ENCODE measurements at places on chromosomes 12 and 14. TPM values are rescaled to one million over a fixed set of nuclear protein-coding genes. Genes with fewer than 3 reads are reported as not detected.
A peak's percentile ranks its signal among the peaks of the same experiment; 100 is the strongest.

The LGR5 gene
- total RNA-seq = under 0.01 TPM

GRCh38 chr12:57461276-57461916 is 1.8 kb downstream of the GLI1 start:
- peak; percentile 61 for DNase-seq

DNA sequence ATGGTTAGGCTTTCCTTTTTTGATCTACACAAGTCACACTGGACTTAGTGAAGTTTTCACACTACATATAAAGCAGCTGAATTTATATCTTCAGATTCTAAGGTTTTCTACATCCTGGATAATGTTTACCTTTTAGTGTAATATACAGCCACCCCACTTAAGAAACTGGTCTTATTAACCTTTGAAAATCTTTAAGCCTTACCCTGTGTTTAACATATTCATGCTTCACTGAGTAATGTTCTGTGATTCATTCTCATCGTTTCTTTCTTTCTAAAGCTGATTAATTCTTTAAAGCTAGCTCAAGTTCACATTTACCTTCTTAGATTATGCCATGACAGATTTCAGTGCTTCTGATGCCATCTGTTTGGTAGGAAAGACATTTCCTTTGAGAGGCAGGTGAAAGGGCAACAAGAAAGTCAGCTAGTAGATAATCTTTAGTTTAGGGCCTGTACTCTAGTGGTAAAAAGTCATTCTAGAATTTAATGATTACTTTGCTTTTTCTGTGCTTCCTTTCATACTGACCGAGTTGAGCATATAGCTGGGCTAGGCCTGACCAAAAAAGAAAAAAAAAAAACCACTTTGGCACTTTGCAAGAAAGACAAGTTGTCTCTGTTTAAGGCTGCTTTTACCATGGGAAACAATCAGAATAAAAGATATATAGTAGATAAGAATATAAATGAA is 690.9 kb upstream of the FBXO33 start:
- DNase-seq = no peak

- DNase-seq = no peak
Measured at GRCh38 chr14:67725171-67725570, 23.5 kb downstream of the RDH12 start.

GRCh38 chr12:112321245-112321644 is 61.0 kb downstream of the HECTD4 start:
- DNase-seq = no peak

GRCh38 chr14:20438664-20439063 is 2.7 kb upstream of the KLHL33 start:
- no peak for DNase-seq

DNA sequence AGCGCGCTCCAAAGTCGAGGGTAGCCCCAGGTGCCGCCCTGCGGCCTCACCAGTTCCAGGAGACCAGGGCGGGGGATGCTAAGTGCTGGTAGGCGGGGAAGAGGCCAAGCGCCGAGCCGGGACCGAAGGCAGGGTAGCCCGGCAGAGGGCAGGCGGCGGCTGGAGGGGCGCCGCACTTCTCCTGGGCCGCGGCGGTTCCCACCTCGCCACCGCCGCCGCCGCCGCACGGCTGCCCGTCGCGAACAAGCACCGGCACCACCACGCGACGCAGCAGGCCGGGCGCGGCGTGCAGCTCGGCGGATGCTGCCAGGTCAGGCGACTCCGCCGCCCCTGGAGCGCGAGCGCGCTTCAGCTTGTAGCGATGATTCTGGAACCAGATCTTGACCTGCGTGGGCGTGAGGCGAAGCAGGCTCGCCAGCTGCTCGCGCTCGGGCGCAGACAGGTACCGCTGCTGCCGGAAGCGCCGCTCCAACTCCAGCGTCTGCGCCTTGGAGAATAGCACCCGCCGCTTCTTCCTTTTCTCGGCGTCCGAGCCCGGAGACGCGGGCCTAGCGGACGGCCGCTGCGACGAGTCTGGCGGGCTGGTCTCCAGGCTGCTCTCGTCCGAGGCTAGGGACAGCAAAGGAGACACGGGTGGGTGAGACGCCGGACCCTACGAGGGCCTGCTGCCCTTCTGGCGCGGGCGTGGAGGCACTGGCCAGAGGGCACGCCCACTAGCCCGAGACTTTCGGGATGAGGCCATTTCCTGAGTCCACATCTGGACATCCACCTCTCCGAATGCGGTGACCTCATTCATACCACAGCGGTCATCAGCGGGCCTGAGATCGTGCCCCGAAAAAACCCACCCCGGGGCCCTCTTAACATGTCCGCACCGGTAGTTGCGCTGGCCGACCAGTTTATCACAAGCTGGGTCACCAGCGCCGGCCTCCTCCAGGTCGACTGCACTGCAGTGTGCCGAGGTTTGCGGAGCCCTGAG is 1.3 kb downstream of the NKX2-8 start:
- peak; percentile 47 for DNase-seq

DNA sequence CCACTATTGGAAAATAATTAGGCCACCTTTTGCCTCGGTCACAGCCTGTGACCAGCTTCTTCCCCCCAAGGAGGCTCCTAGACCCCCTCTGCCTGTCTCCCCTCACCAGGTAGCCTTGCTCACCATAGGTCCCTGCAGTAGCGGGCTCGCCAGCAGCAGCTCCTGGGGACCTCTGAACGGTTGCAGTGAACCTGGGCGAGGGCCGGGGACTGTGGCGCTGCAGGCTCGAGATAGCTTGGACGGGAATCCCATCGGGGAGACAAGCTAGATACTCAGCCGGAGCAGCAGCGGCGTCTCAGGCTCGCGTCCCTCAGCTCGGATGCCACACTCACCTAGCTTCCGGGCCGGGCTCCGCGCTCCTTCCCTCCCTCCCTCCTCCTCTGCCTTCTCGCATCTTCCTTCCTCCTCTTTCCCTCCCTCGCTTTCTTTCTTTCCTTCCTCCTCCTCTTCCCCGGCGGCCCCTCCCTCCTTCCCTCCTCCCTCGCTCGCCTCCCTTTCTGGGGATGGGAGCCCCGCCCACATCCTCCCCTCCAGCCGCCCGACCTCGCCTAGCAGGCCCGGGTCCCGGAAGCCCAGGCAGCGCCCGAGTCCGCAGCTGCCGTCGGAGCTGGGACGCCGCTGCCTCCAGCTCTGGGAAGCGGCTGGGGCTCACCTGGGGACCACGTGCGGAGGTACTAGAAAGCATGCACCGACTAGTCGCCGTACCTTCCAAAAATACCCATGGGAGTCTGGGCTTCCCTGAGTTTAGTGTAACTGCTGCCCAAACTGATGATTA is at the start of gene BMP4:
Gene BMP4, minus strand, starts transcription at position 399 of the 775 bp plus-strand sequence. CDS start 4,603 bp downstream, outside the sequence.
- no peak for DNase-seq

DNA sequence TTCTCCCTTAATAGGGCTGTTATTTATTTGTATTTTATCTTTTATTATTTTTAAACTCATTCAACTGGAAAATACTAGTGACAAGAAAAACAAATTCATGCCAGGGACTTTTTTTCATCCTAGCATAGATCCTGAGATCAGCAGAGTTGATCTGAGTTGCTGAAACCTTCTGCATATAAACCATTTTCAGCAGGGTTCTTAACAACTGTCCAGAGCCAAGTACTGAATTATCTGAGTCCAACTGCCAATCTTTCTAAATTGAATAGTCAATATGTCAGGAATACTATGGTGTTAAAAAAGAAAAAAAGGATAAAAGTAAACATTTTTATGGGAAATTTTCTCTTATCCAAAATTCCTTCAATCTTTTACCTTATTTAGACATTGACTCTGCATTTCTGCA is 28.6 kb downstream of the CDC42BPB start:
- no peak for DNase-seq

The OASL gene
- not detected for total RNA-seq

DNA sequence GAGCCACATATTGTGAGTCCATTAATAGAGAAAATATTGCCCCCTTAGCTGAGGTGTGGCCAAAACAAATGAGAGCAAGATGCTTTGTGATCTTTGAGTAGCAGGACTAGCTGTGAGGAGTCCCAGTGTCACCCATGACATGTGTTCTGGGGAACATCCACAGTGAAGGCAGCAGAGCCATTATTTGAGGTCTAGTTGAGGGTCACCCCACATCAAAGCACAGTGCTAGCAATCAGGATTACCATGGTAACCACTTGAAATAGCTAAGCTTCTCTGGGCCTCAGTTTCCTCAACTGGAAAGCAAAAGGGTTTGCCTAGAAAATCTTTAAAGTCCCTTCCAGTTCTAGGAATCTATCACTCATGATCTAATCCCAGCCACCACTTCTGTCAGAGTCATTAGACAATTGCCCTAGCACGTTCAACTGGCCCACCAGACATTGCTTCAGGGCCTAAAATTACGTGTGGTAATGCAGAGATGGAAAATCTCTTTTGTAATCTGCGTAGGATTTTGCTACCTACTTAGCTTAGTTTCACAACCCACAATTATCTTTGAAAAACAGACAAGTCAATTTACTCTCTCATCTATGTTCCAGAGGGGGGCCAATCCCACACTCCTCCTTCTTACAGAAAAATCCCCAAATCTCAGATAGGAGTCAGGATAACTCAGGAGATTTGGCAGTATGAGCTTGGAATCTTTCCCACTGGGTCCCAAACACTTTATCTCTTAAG is 251.2 kb upstream of the EGLN3 start:
- no peak for DNase-seq

DNA sequence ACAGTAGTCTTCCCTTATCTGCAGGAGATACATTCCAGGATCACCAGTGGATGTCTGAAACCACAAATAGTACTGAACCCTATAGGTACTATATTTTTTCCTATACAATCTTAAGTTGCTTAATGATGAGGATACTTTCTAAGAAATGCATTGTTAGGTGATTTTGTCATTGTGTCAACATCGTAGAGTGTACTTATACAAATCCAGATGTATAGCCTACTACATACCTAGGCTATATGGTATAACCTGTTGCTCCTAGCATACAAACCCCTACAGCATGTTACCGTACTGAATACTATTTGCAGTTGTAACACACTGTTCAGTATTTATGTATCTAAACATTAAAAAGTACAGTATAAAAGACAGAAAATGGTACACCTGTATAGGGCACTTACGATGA is 165.9 kb downstream of the SLC35F4 start:
- no peak for DNase-seq

GRCh38 chr14:35355981-35356841 is 48.3 kb downstream of the NFKBIA start:
- no peak for DNase-seq

- DNase-seq = no peak
Measured at GRCh38 chr14:105602243-105602750, 75.9 kb downstream of the TMEM121 start.

GRCh38 chr12:53381731-53382630 is 2.0 kb downstream of the SP1 start:
- no peak for DNase-seq

GRCh38 chr14:52052288-52052943 is 16.4 kb downstream of the NID2 start:
- DNase-seq = no peak

The OXA1L gene
- 28.9 TPM for total RNA-seq

The CCDC177 gene
- total RNA-seq = 4.5 TPM

GRCh38 chr12:94676031-94676641 is 25.8 kb upstream of the TMCC3 start:
- no peak for DNase-seq

- DNase-seq = no peak
Measured at GRCh38 chr14:20002319-20002718, 356 bp downstream of the OR4Q2 start.

- no peak for DNase-seq
Measured at GRCh38 chr12:116892349-116893140, 11.3 kb upstream of the HRK start.

- no peak for DNase-seq
Measured at GRCh38 chr12:71878208-71878607, 38.6 kb downstream of the TBC1D15 start.

- no peak for DNase-seq
Measured at GRCh38 chr12:15307079-15307478, 15.2 kb upstream of the PTPRO start.

DNA sequence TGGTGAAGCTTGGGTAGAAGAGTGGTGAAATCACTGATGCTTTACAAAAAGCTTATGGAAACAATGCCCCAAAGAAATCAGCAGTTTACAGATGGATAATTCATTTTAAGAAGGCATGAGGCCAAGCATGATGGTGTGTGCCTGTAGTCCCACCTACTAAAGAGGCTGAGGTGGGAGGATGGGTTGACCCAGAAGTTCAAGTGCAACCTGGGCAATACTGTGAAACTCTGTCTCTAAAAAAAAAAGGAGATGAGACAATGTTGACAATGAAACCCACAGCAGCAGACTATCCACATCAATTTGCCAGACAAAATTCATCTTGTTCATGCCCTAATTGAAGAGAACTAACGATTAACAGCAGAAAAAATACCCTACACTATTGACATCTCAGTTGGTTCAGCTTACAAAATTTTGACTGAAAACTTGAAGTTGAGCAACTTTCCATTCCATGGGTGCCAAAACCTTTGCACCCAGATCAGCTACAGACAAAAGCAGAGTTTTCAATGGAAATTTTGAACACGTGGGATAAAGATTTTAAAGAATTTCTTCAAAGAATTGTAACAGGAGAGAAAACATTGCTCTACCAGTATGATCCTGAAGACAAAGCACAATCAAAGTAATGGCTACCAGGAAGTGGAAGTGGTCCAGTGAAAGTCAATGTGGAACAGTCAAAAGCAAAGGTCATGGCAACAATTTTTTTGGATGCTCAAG is 26.7 kb downstream of the BTG1 start:
- no peak for DNase-seq

DNA sequence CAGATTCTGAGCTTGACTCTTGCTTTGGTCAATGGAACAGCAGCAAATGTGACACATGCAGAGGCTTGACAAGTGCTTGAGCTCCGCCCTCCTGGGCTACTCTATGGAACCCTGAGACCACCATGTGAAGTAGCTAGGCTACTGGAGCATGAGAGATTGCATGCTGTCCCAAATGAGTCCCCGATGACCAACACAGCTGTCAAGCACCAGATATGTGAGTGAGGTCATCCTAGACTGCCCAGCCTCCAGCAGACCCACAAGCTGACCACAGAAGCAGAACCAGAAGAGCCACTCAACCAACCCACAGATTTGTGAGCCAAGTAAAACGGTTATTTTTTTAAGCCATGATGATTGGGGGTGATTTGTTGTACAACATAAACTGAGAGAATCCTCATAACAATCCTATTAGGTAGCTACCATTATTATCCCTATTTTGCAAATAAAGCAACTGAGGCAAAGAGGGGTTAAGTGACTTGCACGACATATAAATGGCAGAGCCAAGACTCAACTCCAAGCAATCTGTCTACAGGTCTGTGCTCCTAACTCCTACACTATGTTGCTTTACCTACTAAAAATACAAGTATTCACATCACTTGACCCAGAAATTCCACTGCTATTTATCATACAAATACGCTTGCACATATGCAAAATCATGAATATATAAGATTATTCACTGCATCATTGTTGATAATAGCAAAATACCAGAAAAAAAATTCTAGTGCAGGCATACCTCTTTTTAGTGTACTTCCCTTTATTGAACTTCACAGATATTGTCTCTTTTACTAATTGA is 136.2 kb downstream of the NDUFA12 start:
- no peak for DNase-seq

DNA sequence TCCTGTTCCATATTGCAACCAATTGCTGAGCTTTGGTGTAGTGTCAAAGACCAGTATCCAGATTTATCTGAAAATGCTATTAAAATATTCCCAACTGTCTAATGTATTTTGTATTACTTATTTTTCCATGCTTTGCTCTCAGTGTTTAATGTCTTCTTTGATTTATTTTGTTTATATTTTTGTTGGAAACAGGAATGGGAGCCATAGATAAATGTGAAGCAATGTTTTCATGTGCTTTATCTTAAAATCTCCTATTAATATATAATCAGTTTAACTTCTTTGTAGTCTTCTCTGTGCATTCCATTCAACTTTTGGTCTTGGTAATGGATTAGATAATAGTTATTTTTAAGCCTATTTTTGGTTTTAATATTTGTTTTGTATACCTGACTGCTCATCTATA is 8.8 kb downstream of the RAP1B start:
- no peak for DNase-seq

Measured in frontal cortex (tissue), 4 donors.